ENCODE measurements at places on chromosomes 7 and 10. TPM values are rescaled to one million over a fixed set of nuclear protein-coding genes. Genes with fewer than 3 reads are reported as not detected.

PNLIPRP3 gene
- total RNA-seq = not detected

ZMIZ1 gene
- 20.2 TPM for total RNA-seq

OR2A42 gene
- not detected for total RNA-seq

CPN1 gene
- total RNA-seq = not detected

CPED1 gene
- total RNA-seq = 0.86 TPM

TRIM73 gene
- total RNA-seq = 0.66 TPM

GIMAP5 gene
- total RNA-seq = 8.9 TPM

TLL2 gene
- total RNA-seq = 0.07 TPM

NCF1 gene
- total RNA-seq = not detected

CRHR2 gene
- not detected for total RNA-seq

OR9A2 gene
- not detected for total RNA-seq

SLC26A3 gene
- total RNA-seq = not detected

AKR1E2 gene
- total RNA-seq = 2.0 TPM

FZD1 gene
- total RNA-seq = 3.8 TPM

JAKMIP3 gene
- under 0.01 TPM for total RNA-seq

SPDYE1 gene
- 0.07 TPM for total RNA-seq

TMEM225B gene
- 0.43 TPM for total RNA-seq

LAMB4 gene
- 0.86 TPM for total RNA-seq

WNT8B gene
- not detected for total RNA-seq

VPS37D gene
- total RNA-seq = 2.1 TPM

SHH gene
- total RNA-seq = not detected

GARS1 gene
- 213 TPM for total RNA-seq

ACTL6B gene
- not detected for total RNA-seq

METTL27 gene
- total RNA-seq = 4.7 TPM

EPO gene
- total RNA-seq = not detected

ZNF365 gene
- total RNA-seq = 2.2 TPM

VSTM2A gene
- total RNA-seq = not detected

CTNNA3 gene
- total RNA-seq = not detected

CHST15 gene
- 27.0 TPM for total RNA-seq

GIMAP2 gene
- total RNA-seq = 44.8 TPM

MSMB gene
- total RNA-seq = not detected

CALHM3 gene
- total RNA-seq = not detected

FAM180A gene
- total RNA-seq = not detected

GDF2 gene
- total RNA-seq = not detected

CCDC172 gene
- total RNA-seq = not detected

TNKS2 gene
- 68.8 TPM for total RNA-seq

DOCK1 gene
- 118 TPM for total RNA-seq

SFTPA1 gene
- total RNA-seq = not detected

PDZD7 gene
- 0.50 TPM for total RNA-seq

PLAC9 gene
- total RNA-seq = 4.9 TPM

DDC gene
- total RNA-seq = not detected

IDI2 gene
- not detected for total RNA-seq

RARRES2 gene
- not detected for total RNA-seq

NKX1-2 gene
- not detected for total RNA-seq

TRAPPC14 gene
- total RNA-seq = 9.9 TPM
